ENCODE measurements at places on chromosomes 6 and 20. TPM values are rescaled to one million over a fixed set of nuclear protein-coding genes. Genes with fewer than 3 reads are reported as not detected.

- no peak overlapping the region for H3K27ac ChIP-seq
- H3K4me3 ChIP-seq: no peak overlapping the region
- no peaks in the 10 kb centered on the region for H3K36me3 ChIP-seq
- no peak for DNase-seq
- no peaks in the 10 kb centered on the region for H3K27me3 ChIP-seq
Measured at GRCh38 chr6:22442826-22443225, 126.5 kb upstream of the HDGFL1 start.

DNA sequence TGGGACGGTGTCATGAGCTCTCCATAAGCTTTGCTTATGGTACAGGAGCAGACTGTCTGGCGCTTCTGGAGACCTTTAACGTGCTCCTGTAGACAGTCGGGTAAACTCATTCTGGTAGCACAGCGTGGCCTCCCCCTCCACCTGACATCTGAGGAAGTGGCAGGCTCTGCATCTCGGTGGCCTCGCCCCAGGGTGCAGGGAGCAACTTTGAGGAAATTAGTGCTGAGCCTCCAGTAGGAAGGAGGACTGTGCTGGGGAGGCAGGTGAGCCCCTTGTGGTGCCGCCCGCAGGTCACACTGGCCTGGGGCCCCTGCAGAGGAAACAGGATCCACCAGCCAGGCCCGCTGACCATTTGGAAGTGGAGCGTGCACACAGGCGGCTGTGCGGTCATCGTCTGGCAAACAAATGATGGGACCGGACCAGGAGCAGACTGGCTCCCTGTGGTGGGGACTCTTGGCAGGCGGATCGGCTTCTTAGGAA is 57.9 kb downstream of the SYNJ2 start:
- H3K4me3 ChIP-seq: no peak overlapping the region
- H3K27ac ChIP-seq: no peak overlapping the region
- DNase-seq: no peak
- H3K27me3 ChIP-seq: no peaks in the 10 kb centered on the region

DNA sequence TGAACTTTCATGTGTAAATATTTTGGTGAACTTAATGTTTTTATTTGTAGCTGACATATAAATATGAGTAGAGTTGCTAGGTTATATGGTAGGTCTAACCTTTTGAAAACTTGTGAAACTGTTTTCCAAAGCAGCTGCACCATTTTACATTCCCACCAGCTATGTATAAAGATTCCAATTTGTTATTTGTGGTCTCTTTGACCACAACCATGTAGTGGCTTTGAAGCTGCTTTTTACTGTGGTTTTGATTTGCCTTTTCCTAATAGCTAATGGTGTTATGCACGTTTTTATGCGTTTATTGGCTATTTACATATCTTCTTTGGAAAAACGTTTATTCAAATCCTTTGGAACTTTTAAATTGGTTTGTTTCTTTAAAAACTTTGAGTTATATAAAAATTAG is 10.3 kb downstream of the CST3 start:
- DNase-seq: no peak
- peaks cover 15% of the 10 kb centered on the region for H3K4me1 ChIP-seq
- H3K4me3 ChIP-seq: no peak overlapping the region
- H3K27ac ChIP-seq: no peak overlapping the region

GRCh38 chr6:118344014-118344670 is 204.0 kb upstream of the PLN start:
- no peak overlapping the region for H3K27ac ChIP-seq
- no peaks in the 10 kb centered on the region for H3K27me3 ChIP-seq
- H3K4me3 ChIP-seq: no peak overlapping the region
- DNase-seq: no peak

The DST gene
- 188 TPM for total RNA-seq

DNA sequence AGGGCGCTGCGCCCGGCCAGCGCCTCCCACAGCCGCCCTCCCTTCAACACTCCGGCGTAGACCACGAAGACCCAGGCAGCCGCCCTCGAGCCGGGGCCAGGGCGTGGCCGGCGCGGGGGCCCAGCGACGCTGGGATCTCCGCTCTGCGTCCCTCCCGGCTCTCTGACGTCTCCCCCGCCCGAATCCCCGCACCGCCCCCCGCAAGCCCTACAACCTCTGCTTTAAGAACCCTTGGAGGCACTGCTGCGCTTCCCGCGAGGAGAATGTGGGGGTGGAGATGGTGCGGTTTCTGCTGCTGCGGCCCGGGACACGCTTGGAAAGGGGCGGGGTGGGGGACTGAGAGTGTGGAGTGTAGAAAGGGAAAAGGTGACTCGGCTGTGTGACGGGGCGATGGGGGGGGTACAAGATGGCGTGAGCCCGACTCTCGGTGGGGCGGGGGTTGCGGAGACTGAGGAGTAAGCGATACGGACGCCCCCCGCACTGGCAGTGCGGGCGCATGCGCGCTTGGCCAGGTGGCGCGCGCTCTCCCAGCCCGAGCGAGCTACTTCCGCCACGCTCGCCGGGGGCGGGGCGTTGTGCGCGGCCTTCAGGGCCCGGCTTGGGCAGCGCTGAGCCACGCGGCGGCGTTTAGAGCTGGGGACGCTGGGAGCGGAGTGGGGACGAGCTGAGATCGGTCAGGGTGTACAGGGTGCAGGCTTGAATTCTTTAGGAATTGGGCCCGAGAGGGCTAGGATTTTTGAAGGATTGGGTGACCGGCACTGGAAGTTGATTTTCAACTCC is at the start of gene SUPT3H:
Gene SUPT3H (minus strand): TSS at position 381 of the 780 bp plus-strand sequence.
- H3K36me3 ChIP-seq: no peaks in the 10 kb centered on the region
- peaks cover 16% of the 10 kb centered on the region for H3K4me1 ChIP-seq
- H3K4me3 ChIP-seq: peak within 1 kb of the TSS; percentile 78
- no peaks in the 10 kb centered on the region for H3K27me3 ChIP-seq

DNA sequence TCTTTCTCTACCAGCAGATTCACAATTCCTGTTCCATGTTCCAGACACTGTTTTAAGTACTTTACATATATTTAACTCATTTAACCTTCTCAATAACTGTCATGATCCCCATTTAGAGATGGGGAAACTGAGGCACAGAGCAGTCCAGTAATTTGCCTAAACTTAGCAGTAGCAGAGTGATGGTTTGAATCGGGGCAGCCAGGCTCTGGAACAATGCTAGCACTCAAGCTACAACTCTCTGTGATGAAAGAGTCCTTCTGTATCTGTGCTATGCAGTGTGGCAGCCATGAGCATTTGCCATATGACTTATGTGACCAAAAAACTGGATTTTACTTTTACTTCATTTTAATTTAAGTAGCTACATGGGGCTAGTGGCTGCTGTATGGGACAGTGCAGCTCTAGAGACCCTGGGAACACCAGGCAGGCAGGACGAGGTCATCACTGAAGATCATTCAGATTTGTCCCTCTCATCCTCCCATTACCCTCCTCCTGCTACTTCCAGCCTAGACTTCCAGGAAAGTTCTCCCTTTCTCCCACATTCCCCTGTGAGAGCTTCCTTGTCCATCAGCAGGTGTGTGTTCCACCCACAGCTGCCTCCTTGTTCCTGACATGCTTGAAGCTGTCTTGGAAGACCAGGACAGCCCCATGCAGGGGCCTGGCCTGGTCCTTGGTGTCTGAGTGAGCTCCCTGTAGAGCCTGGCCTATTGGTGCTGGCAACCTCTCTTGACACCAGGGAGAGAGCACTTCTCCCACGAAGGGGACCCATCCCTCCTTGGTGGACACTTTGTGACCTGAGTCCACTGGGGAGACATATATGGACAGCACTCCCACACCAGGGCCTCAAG is 157.0 kb downstream of the MRPL14 start:
- H3K36me3 ChIP-seq: no peaks in the 10 kb centered on the region
- no peak for DNase-seq
- H3K27me3 ChIP-seq: no peaks in the 10 kb centered on the region

DNA sequence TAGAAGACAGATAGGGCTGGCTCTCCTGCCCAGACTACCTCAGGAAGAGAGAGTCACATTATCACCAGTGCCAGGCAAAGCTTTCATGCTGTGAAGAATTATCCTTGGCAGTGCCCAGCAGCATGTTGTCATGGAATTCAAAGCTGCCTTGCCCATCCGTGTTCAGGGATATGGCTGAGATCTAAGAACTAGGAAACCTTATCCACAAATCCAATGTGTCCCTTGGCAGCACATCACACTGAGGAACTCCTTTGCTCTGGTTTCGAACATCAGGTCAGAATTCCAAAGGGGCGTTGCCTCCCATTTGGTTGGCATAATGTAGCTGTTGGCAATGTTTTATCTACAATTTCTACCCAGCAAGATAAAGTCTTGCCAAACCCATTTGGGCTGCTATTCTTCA is 52.7 kb downstream of the ADGRF1 start:
- no peak overlapping the region for H3K4me3 ChIP-seq
- H3K4me1 ChIP-seq: no peaks in the 10 kb centered on the region
- H3K27me3 ChIP-seq: no peaks in the 10 kb centered on the region
- no peak overlapping the region for H3K27ac ChIP-seq
- H3K36me3 ChIP-seq: no peaks in the 10 kb centered on the region
- DNase-seq: no peak

- no peaks in the 10 kb centered on the region for H3K27me3 ChIP-seq
- H3K4me1 ChIP-seq: no peaks in the 10 kb centered on the region
- no peak overlapping the region for H3K4me3 ChIP-seq
- DNase-seq: no peak
- no peaks in the 10 kb centered on the region for H3K36me3 ChIP-seq
Measured at GRCh38 chr20:1478566-1478965, 11.9 kb upstream of the NSFL1C start.

The RAB23 gene
- total RNA-seq: 16.0 TPM

DNA sequence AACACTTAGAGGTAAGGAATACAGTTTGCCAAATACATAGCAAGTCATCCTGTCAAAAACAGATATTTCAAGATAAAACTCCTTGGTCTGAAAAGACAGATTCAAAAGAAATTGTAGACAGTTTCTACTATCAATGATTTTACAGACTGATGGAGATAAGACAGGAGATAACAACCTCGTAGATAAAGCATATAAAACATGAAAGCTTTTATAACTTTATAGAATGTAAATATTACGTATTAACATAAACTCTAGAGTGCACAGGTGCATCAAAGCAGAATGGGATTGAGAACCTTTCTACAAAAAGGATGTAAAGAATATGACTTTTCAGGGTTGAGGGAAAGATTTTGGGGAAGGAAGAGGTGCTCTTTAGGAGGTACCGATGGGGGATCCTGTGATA is 158.0 kb upstream of the CENPW start:
- H3K27ac ChIP-seq: peak overlapping the region; percentile 61
- no peak for DNase-seq
- no peak overlapping the region for H3K4me3 ChIP-seq

DNA sequence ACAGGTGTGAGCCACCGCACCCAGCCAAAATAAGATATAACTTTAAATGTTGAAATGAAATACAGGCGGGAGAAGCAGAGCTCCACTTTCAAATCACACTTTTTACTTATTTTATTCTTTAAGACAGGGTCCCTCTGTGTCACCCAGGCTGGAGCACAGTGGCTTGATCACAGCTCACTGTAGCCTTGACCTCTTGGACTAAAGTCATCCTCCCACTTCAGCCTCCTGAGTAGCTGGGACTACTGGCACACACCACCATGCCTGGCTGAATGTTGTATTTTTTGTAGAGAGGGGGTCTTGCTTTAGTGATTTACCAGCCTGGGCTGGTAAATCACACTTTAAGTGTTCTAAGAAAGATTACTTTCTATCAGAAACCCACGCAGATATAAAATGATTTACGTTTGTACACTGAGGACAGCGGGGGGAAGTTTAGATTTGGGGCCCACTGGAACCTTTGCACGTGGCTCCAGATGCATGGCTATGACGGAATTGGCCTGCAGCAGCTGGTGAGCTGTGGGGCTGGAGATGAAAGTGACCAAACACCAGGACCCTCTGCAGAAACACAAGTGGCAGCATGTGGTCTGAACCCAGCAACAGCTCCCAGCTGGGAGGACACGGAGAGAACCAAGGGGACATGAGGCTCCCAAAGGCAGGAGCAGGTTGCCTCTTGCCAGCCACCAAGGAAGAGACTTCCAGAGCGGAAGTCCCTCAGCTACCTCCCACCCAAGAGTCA is 26.4 kb upstream of the TLDC2 start:
- 0 out of 2 replicates have a peak, but pooled peaks cover 3% of the 10 kb centered on the region for H3K36me3 ChIP-seq
- no peaks in the 10 kb centered on the region for H3K4me1 ChIP-seq
- no peak overlapping the region for H3K27ac ChIP-seq
- H3K4me3 ChIP-seq: no peak overlapping the region
- no peaks in the 10 kb centered on the region for H3K27me3 ChIP-seq

DNA sequence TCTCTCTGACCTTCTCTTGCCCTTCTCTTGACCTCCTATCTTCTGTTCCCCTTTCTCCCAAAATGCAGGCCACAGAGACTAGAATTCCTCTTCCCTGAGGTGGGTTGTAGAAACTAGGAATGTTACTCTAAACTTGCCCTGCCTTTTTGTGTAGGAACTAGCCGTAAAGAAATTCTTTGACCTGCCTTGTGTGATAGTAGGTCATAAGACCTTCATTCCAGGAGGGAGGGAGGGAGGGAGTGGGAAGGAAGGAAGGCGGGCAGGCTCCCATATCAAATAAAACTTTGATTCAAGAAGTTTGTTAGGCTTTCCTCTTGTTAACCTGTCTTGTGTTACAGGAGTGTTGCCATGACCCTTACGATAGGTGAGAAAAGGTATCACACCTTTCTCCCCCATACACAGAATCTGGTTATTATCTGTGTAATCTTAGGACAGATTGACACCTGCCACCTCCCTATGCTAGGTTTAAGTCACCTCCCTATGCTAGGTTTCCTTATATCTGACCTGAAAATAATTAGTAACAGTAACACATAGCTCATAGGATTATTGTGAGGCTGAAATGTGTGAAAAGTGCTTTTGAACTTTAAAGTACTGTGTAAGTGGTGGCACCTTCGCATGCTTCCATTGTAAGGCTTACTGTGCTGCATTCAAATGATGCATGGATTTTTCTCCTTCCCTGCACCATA is 32.6 kb upstream of the FUCA2 start:
- no peak overlapping the region for H3K4me3 ChIP-seq
- H3K36me3 ChIP-seq: no peaks in the 10 kb centered on the region
- H3K27ac ChIP-seq: no peak overlapping the region
- peaks cover 5% of the 10 kb centered on the region for H3K27me3 ChIP-seq
- DNase-seq: peak; percentile 28

- no peaks in the 10 kb centered on the region for H3K27me3 ChIP-seq
- H3K4me1 ChIP-seq: no peaks in the 10 kb centered on the region
- H3K27ac ChIP-seq: no peak overlapping the region
- no peak for DNase-seq
Measured at GRCh38 chr6:96104910-96105309, 89.1 kb downstream of the FUT9 start.

DNA sequence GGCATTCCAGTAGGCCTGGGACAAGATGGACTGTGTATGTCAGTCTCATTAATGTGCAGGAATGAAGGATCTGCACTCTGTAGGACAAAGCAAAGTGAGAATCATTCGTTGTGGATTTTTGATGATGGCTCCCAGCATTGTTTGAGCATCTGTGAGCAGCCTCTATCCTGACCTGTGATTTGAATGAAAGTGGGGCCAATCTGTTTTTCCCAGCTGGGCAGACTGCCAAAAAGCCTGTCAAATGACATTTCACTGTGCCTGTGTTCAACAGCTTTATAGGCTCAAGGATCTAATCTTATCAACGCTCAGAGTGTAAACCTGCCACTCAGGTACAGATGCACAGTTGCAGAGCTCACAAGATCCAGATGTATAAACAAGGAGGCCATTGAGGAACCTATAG is 86.7 kb upstream of the SYNDIG1 start:
- H3K27ac ChIP-seq: no peak overlapping the region
- no peaks in the 10 kb centered on the region for H3K4me1 ChIP-seq
- no peak for DNase-seq
- H3K4me3 ChIP-seq: no peak overlapping the region

GRCh38 chr20:11522366-11522741 is 395.3 kb upstream of the BTBD3 start:
- H3K4me1 ChIP-seq: peaks cover 3% of the 10 kb centered on the region
- no peaks in the 10 kb centered on the region for H3K27me3 ChIP-seq
- no peak for DNase-seq
- no peaks in the 10 kb centered on the region for H3K36me3 ChIP-seq
- no peak overlapping the region for H3K4me3 ChIP-seq
- H3K27ac ChIP-seq: no peak overlapping the region
